Muscle of leg (tissue), 16 donors: ENCODE measurements at places on chromosomes 5 and 9. TPM values are rescaled to one million over a fixed set of nuclear protein-coding genes. Genes with fewer than 3 reads are reported as not detected.
A peak's percentile ranks its signal among the peaks of the same experiment; 100 is the strongest.

The SPATA31D4 gene
- total RNA-seq = not detected

The LCN12 gene
- 0.44 TPM for total RNA-seq

The ORM2 gene
- not detected for total RNA-seq

- no peaks in the 10 kb centered on the region for H3K4me1 ChIP-seq
- H3K27ac ChIP-seq = no peak overlapping the region
- H3K27me3 ChIP-seq = no peaks in the 10 kb centered on the region
- H3K36me3 ChIP-seq = peaks cover 2% of the 10 kb centered on the region
Observed at GRCh38 chr5:54171645-54172384, 138.6 kb downstream of the ARL15 start.

DNA sequence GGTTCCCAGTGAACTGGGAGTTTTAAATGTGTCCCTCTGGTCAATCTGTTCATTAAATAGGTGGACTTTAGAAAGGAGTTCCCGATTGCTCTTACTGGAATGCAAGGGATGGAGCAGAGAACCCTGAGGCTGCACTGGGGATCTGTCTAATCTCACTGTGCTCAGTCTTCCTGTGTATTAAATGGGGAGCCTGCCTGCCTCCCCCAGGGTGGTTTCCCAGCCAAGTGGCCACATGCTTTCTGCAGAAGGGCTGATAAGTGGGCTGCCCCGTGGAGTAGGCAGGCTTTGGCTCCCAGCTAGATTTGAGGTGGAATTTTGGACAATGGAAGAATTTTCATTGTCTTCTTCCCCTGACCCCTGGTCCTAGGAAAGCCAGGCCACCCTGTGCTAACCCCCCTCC is 14.0 kb upstream of the PHYHD1 start:
- H3K4me1 ChIP-seq = peaks cover 36% of the 10 kb centered on the region
- H3K27me3 ChIP-seq = no peaks in the 10 kb centered on the region
- peaks cover 42% of the 10 kb centered on the region for H3K36me3 ChIP-seq
- no peak overlapping the region for H3K4me3 ChIP-seq
- no peak for DNase-seq
- no peak overlapping the region for H3K27ac ChIP-seq

GRCh38 chr9:115278326-115279035 is 160.5 kb upstream of the TNC start:
- no peaks in the 10 kb centered on the region for H3K36me3 ChIP-seq
- H3K27me3 ChIP-seq = no peaks in the 10 kb centered on the region
- H3K4me1 ChIP-seq = no peaks in the 10 kb centered on the region
- no peak overlapping the region for H3K27ac ChIP-seq

DNA sequence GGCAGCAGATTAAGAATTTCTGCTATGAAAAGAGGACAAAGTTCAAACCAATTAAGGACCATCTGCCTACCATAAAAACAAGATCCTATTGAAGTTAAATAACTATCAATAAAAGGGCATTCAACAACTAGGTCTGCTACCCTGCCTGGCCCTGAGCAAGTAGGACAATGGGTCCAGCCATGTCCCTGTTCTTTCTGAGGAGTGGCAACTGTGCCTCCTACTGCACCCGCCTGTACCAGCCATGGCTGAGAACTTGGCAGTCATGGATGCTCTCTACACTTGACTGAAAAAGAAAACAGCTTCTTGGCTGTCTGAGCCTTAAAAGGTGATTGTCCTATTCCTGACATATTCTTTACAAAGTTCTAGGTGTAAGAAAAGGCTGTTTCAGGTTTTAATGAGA is 652.4 kb downstream of the PDE4D start:
- H3K27ac ChIP-seq = no peak overlapping the region
- H3K27me3 ChIP-seq = no peaks in the 10 kb centered on the region

- no peak overlapping the region for H3K4me3 ChIP-seq
- no peaks in the 10 kb centered on the region for H3K27me3 ChIP-seq
- H3K27ac ChIP-seq = no peak overlapping the region
- H3K4me1 ChIP-seq = no peaks in the 10 kb centered on the region
- H3K36me3 ChIP-seq = no peaks in the 10 kb centered on the region
Observed at GRCh38 chr9:80691229-80691628, 998.1 kb downstream of the TLE1 start.

DNA sequence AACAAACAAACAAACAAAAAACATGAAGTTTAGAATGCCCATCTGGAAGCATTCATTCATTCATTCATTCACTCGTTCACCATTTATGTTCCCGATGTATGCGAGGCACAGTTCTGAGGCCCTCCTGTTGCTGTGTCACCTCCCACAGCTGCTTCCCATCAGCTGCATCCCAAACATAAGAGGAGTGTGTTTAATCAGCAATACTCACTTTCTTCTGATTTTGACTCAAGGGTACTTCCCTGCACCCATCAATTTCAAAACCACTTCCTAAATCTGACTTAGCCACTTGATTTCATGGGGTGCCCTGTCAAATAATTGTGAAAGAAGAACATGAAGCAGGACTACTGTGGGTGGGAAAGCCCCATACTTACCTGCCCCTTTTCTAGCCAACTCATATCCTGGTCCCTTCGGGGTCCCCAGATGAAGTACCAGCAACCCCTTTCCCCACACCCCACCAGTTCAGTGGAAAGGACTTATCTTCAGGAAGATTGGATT is 128.0 kb upstream of the IL12B start:
- peaks cover 4% of the 10 kb centered on the region for H3K4me1 ChIP-seq
- H3K4me3 ChIP-seq = no peak overlapping the region
- no peaks in the 10 kb centered on the region for H3K36me3 ChIP-seq
- peaks cover under 1% of the 10 kb centered on the region for H3K27me3 ChIP-seq
- H3K27ac ChIP-seq = no peak overlapping the region

GRCh38 chr5:95605786-95606185 is 14.1 kb upstream of the GPR150 start:
- H3K4me1 ChIP-seq = no peaks in the 10 kb centered on the region
- DNase-seq = no peak
- H3K27me3 ChIP-seq = no peaks in the 10 kb centered on the region

GRCh38 chr9:78806492-78807160 is 509.7 kb downstream of the PSAT1 start:
- no peaks in the 10 kb centered on the region for H3K27me3 ChIP-seq
- no peaks in the 10 kb centered on the region for H3K36me3 ChIP-seq
- H3K4me1 ChIP-seq = no peaks in the 10 kb centered on the region
- no peak overlapping the region for H3K4me3 ChIP-seq
- no peak overlapping the region for H3K27ac ChIP-seq

DNA sequence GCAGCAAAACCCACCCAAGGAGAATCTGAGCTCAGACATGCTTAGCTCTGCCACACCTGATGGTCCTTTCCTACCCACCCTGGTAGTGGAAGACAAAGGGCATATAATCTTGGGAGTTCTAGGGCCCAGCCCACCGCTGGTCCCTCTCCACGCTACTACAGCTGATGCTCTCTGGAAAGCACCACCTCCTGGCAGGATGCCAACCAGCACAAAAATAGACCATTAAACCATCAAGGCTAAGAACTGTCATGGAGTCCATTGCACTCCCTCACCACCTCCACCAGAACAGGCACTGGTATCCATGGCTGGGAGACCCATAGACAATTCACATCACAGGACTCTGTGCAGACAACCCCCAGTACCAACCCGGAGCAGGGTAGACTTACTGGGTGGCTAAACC is 111.0 kb upstream of the IL7R start:
- no peak overlapping the region for H3K27ac ChIP-seq
- no peaks in the 10 kb centered on the region for H3K27me3 ChIP-seq
- DNase-seq = no peak
- H3K36me3 ChIP-seq = no peaks in the 10 kb centered on the region
- H3K4me1 ChIP-seq = no peaks in the 10 kb centered on the region
- H3K4me3 ChIP-seq = no peak overlapping the region

DNA sequence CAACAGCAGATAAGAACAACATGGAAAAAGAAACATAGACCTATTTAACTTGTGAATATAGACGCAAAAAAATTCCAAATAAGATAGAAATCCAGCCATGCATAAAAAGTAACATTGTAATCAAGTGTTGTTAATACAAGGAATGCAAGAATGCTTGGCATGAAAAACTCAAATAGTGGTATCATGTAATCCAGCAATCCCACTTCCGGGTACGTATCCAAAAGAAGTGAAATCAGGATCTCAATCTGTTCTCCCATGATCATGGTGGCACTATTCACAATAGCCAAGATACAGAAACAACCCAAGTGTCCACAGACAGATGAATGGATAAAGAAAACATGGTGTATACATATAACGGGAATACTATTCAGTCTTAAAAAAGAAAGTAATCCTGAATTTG is 437.4 kb downstream of the ARHGEF28 start:
- H3K4me1 ChIP-seq = peaks cover 4% of the 10 kb centered on the region
- no peak for DNase-seq
- H3K27ac ChIP-seq = no peak overlapping the region
- H3K4me3 ChIP-seq = no peak overlapping the region
- no peaks in the 10 kb centered on the region for H3K27me3 ChIP-seq

DNA sequence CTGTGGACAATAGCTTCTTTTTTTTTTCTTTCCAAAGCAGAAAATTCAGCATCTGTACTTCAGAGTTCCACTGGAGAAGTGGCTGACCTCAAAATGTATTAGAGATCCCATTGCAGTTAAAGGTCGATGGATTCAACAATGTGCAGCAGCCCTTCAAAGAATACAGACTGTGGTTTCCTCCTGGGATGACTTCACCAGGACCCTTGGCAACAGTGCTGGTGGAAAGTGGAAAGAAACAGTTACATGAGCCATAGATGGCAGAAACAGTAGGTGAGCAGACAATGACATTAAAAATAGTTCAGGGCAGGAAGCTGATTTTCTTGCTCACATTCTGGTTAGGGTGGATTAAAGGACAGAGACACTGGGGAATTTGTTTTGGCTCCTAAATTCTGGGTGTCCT is 62.4 kb downstream of the SLC28A3 start:
- no peak overlapping the region for H3K4me3 ChIP-seq
- H3K36me3 ChIP-seq = no peaks in the 10 kb centered on the region
- no peak for DNase-seq
- no peaks in the 10 kb centered on the region for H3K27me3 ChIP-seq

GRCh38 chr5:77955577-77955976 is 179.4 kb upstream of the TBCA start:
- H3K4me3 ChIP-seq = no peak overlapping the region
- no peaks in the 10 kb centered on the region for H3K4me1 ChIP-seq
- H3K27ac ChIP-seq = no peak overlapping the region
- no peak for DNase-seq

DNA sequence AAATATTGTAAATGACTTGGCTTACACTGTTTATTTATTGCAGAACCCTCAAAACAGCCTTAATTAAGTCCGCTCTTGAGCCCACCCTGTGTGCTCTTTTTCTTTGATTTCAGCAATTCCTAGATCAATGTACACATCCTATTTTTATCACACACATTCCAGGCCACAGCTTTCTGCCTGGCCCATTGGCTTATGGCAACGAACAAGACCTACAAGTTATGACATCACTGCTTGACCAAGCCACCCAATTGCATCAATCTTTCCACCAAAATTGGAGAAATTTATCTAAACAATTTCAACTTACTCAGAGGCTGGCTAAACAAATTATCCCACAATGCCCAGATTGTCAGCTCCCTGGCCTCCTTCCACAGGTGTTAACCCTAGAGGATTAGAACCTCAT is 158.4 kb downstream of the CPLANE1 start:
- H3K36me3 ChIP-seq = peaks cover 7% of the 10 kb centered on the region
- H3K27ac ChIP-seq = no peak overlapping the region
- H3K27me3 ChIP-seq = no peaks in the 10 kb centered on the region
- no peak overlapping the region for H3K4me3 ChIP-seq

GRCh38 chr5:156475182-156476157 is 148.5 kb downstream of the SGCD start:
- no peaks in the 10 kb centered on the region for H3K36me3 ChIP-seq
- no peak overlapping the region for H3K4me3 ChIP-seq
- H3K27ac ChIP-seq = peak overlapping the region; percentile 78
- peak; percentile 87 for DNase-seq
- peaks cover 32% of the 10 kb centered on the region for H3K4me1 ChIP-seq

GRCh38 chr5:133925866-133926488 is 42.4 kb downstream of the C5orf15 start:
- peaks cover 3% of the 10 kb centered on the region for H3K27me3 ChIP-seq
- no peak overlapping the region for H3K27ac ChIP-seq
- no peaks in the 10 kb centered on the region for H3K36me3 ChIP-seq
- H3K4me3 ChIP-seq = no peak overlapping the region
- DNase-seq = no peak
- peaks cover 6% of the 10 kb centered on the region for H3K4me1 ChIP-seq

DNA sequence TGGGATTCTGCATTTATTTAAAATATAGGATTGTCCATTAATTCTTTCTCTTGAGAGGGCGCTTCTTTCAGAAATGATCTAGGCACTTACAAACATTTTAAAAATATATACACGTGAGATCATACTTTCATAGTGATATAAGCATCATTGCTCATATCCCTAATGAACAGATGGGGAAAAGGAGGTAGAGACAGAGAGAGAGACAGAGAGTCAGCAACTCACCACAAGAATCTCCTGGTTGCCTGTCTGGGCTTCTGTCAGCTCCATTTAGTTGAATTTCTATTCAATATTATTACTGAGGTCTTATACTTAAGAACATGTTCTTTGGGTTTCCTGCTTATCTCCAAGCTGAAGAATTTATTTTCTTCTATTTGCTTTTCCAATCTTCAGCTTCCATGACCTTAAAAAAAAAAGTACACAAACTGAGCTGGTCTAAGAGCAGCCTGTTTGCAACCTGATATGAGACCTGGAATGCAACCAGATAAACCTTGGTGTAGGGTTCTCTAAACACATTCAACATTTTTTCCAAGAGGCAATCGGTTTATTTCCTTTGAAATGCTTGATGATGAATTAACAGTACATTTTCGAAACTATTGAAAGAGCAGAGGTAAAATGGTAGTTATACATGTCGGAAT is 51.6 kb upstream of the LIFR start:
- no peak for DNase-seq
- H3K36me3 ChIP-seq = no peaks in the 10 kb centered on the region
- H3K4me1 ChIP-seq = no peaks in the 10 kb centered on the region

DNA sequence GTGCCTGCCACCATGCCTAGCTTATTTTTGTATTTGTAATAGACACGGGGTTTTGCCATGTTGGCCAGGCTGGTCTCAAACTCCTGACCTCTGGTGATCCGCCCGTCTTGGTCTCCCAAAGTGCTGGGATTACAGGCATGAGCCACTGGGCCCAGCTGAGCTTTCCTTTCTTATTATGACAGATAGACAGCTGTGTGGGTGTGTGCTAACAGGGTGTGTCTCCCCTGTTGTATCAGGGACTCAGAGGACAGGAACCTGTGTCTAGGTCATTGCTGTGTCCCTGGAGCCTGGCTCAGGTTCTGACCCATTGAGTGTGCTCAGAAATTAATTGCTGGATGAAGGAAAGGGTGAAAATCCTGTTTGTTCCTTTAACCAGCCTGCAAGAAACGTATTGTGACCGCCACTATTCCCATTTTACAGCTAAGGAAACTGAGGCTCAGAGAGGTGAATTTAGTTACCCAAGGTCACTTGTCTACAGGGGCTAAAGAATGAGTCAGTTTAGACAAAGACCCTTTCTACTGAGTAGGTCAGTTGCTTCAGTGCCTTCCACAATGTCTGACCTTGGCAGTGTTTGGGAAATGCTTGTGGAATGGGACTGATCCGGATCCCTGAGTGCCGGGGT is 16.8 kb downstream of the NCS1 start:
- no peaks in the 10 kb centered on the region for H3K27me3 ChIP-seq
- H3K4me1 ChIP-seq = peaks cover 61% of the 10 kb centered on the region
- no peaks in the 10 kb centered on the region for H3K36me3 ChIP-seq
- H3K4me3 ChIP-seq = no peak overlapping the region

GRCh38 chr9:89048616-89049015 is 57.3 kb downstream of the S1PR3 start:
- no peak overlapping the region for H3K4me3 ChIP-seq
- H3K4me1 ChIP-seq = peaks cover 4% of the 10 kb centered on the region
- H3K27me3 ChIP-seq = no peaks in the 10 kb centered on the region

GRCh38 chr9:86575825-86576525 is 221.8 kb upstream of the TUT7 start:
- peaks cover 46% of the 10 kb centered on the region for H3K4me1 ChIP-seq
- no peaks in the 10 kb centered on the region for H3K27me3 ChIP-seq
- no peaks in the 10 kb centered on the region for H3K36me3 ChIP-seq
- DNase-seq = peak; percentile 95
- no peak overlapping the region for H3K4me3 ChIP-seq
